ENCODE measurements at places on chromosomes 7 and 10. TPM values are rescaled to one million over a fixed set of nuclear protein-coding genes. Genes with fewer than 3 reads are reported as not detected.

The LAMB1 gene
- 563 TPM for total RNA-seq

The KEL gene
- 0.60 TPM for total RNA-seq

The EBLN1 gene
- not detected for total RNA-seq

The FAM20C gene
- 44.2 TPM for total RNA-seq

The LRMDA gene
- 17.2 TPM for total RNA-seq

The OR2F2 gene
- not detected for total RNA-seq

The PSD gene
- total RNA-seq: 0.42 TPM

The TMEM176B gene
- 70.8 TPM for total RNA-seq

The PGAM1 gene
- 166 TPM for total RNA-seq

The CYP3A5 gene
- total RNA-seq: 42.9 TPM

DNA sequence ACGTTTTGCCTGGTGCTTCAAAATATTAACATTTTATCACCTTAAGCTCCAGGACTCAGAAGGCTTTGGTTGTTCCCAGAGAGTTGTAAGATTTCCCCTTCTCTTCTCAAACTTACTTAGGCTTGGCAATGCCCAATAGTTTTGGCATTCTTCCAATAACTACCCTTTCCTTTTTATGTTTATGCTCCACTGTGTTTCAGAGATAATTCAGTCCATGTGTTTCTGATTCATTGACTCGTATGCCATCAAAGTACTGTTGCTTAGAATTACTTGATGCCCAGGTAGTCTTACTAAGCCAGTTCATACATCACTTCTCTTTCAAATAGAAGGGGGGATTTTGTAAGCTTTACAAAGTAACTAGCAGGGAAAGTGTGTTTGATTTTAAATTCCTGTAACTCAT is 66.6 kb downstream of the AGMO start:
- no peak for DNase-seq

GRCh38 chr10:132411561-132412253 is 14.7 kb downstream of the PWWP2B start:
- DNase-seq: no peak

DNA sequence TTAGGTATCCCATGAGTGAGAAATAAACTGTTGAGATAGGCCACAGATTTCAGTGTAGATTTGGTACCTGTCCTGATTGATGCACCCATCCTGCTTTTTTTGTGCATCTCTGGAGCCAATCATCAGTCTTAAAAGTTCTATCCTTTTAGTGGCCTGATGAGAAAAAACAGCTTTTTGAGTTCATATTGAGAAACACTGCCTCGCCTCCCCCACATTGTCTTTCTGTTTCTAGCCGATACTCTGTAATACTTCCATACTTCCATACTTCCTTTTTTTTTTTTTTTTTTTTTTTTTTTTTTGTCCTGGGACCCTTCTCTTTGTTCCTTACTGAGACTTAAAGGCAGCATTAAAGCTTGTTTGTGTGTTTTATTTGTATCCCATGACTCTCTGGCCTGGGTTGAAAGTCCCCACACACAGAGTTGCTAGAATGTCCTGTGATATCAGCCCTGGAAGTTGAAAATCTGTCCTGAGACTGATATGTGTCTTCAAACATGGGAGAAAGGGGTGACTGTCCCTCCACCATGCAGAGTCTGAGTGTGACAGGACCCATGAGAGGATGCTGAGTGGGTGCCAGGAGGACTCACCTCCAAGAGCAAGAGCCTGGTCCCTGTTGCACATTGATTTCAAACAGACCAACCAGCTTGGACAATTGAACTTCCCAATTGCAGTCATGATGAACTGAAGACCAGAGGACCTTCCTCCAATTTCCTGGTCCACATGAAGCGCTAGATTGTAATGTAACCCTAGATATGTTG is 5.7 kb downstream of the ZNF22 start:
- DNase-seq: no peak

DNA sequence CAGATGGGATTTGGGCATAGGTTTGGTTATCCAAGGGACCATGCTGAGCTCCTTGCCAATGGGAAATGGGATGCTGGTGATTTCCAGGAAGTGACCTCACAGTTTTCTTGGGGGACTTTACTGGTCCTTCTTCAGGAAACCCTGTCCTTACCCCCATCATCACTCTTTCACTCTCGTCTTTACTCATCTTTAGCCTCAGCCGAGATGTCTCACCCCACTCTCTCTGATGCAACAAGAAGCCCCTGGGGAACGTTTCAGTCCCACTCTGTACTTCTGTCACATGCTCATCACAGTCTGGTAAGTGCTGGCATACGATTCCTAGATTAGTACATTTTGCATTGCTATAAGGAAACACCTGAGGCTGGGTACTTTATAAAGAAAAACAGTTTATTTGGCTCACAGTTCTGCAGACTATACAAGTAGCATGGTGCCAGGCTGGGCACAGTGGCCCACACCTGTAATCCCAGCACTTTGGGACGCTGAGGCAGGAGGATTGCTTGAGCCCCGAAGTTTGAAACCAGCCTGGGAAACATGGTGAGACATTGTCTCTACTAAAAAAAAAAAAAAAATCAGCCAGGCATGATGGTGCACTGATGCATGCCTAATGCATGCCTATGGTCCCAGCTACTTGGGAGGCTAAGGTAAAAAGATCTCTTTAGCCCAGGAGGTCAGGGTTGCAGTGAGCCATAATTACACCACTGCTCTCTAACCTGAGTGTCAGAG is 63.5 kb upstream of the VKORC1L1 start:
- DNase-seq: no peak

- DNase-seq: no peak
These were observed 16.3 kb downstream of the ZMIZ1 start for GRCh38 chr10:79084972-79085597.

DNA sequence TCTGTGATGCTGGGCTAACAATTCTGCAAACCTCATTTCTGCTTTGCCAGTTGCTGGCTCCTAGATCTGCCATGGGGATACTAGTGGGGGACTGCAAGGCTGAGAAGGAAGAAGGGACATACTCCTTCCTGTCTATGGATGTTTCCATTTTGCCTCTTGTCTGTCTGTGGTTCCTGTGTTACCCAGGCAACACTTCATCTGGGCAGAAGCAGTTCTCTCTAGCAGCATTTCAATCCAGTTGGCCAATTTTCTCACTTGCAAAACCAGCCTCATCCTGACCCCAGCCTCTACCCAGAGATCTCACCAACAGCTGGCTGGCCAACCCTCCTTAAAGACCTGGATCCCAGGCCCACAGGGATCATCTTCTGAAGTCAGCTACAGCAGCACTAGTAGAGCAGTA is 131.7 kb downstream of the DOCK4 start:
- no peak for DNase-seq

DNA sequence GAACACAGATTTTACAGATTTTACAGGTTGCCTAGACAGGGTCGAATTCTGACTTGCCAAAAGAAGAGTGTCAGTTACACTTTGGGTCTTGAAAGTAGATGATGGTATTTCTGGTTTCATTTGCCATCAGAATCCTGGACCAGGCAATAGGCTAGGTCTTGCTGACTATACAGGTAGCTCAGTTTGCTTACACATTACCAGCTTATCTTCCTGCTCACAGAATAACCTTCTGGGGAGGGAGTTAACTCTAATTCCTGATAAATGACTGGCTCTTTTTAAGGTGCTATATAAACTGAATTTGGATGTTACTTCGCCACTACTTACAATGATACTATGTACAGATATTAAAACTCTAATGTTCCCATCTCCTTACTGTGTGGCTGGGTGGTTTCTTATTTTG is 39.8 kb downstream of the GBF1 start:
- DNase-seq: no peak

DNA sequence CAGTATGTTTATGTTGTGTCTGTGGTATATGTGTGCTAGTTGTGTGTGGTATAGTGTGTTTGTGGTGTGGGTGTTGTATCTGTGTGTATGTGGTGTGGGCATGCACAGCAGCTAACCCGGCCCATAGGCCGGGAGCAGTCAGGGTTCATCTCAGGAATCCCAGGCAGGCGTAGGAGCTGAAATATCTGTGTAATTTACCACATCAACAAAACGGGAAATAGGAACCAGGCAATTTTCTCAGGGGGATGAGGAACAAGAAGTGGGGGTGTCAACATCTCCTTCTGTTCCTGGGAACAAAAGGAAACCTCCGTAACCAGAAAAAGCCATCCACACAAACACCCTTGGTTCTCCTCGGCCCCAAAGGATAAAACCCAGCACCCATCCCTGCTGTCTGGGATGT is 24.5 kb upstream of the ZNF488 start:
- no peak for DNase-seq

- DNase-seq: no peak
These were observed 63.8 kb downstream of the MTPN start for GRCh38 chr7:135913404-135913803.

GRCh38 chr10:11141571-11142091 is 124.0 kb downstream of the CELF2 start:
- DNase-seq: no peak

DNA sequence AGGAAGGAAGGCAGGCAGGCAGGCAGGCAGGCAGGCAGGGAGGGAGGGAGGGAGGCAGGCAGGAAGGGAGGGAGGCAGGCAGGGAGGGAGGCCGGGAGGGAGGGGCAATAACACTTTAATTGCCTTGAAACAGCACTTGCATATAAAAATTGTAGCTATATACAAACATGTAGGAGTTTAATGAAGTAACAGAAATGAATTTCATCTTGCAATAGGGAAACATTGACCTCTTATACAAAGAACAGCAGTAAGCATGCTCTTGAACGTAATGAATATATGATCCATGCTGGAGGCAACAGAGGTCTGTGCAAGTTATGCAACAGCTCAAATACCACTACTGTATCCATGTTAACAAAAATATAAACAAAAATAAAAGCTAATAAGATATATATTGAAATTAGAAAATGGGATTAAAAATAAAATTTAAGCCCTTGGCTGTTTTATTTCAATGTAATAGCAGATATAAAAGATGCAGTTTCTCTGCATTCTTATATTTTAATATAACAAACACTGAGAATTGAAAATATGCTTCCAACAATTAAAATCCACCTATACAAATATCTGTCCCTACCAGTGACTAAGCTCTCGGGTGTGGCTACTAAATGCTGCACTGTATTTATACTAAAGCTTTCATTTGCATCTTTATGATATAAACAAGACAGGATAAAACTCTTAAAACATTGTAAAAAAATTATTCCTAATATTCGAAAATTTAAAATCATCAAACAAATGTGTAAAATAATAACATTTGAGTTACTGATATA is 50.3 kb downstream of the CACNA2D1 start:
- DNase-seq: no peak

DNA sequence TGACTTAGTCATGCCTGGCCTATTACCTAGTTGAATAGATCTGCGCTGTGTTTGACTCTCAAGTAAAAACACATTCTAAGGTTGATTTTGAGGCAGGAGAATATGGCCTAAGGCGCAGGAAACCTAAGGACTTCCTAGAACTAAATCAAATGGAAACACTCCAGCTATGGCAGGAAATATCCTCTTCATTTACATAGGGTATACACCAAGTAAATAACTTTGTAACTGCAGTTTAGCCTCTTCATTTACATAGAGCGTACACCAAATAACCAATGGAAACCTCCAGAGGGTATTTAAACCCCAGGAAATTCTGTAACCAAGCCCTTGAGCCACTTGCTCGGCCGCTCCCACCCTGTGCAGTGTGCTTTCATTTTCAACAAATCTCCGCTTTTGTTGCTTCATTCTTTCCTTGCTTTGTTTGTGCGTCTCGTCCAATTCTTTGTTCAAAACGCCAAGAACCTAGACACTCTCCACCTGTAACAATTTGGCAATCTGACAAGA is 35.6 kb upstream of the XRCC2 start:
- DNase-seq: no peak

DNA sequence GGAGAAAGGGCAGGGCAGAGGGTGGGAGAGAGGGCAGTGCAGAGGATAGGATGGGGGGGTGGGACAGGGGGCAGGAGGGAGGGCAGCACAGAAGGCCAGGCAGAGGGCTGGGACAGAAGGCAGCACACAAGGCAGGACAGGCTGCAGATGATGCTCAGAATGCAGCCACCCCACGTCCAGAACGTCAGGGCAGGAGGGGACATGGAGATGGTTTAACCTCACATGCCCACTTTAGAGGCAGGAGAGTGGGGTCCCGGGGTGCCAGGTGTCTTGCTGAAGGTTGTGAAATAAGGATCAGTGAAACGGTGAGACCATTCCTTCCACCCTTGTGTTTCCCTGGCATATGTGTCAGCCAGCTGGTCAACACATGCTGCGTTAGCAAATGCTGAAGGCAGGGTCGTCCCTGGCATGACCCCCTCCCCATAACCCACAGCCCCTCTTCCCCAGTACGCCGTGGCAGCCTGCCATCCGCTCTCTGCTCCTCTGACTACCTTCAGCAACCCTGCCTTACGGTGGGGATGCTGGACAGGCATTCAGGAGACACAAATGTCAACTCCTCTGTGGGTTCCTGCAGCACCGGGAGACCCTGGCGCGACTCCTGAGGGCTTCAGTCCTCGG is 592.1 kb downstream of the DNAJB6 start:
- no peak for DNase-seq

GRCh38 chr7:81245353-81245752 is 326.5 kb upstream of the SEMA3C start:
- DNase-seq: no peak

- no peak for DNase-seq
These were observed 12.3 kb upstream of the CYTH3 start for GRCh38 chr7:6284461-6285360.

DNA sequence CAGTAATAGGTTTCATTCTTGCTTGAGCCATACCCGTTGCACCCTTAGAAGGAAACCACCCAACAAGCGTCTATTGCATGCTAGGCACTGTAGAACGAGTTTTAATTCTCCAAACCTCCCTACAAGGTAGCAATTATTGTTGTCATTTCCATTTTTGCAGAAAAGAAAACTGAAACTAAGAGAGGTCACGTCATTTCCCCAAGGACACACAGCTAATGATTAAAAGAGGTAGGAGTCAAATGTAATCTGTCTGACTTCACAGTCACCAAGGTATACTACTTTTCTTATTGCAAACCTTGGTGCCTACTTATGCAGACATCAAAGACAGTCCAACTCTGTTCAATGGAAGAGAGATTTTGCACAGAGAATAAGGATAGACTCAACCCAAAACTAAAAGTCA is 49.1 kb upstream of the C1QL3 start:
- no peak for DNase-seq

GRCh38 chr10:131998845-131999681 is 17.3 kb upstream of the BNIP3 start:
- no peak for DNase-seq

GRCh38 chr7:115133248-115133647 is 211.4 kb downstream of the MDFIC start:
- no peak for DNase-seq

Data from tibial nerve (tissue), 4 donors.